Activated CD4-positive, CD25-positive, alpha-beta regulatory T cell (primary cell): ENCODE measurements at places on chromosomes 16 and 17.
A peak's percentile ranks its signal among the peaks of the same experiment; 100 is the strongest.

DNA sequence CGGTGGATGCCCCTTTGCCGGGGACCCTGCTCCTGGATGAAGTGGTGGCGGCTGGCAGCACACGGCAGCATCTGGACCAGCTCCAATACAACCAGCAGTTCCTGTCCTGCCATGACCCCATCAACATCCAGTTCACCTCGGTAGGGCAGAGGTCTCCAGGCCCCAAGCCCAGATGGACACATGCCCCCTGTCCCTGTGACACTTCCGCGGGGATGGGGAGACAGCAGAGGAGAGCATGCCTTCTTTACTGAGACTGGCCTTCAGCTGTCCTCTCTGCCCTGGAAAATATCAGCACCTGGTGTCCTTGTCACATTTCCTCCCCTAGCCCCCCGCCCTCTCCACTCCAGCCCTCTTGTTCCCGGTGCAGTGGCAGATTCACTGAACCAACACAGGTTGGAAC lies 6.2 kb downstream of the CHAD start:
- no peak for DNase-seq

- no peak for DNase-seq
Measured at GRCh38 chr16:21134053-21134452, 16.6 kb downstream of the DNAH3 start.

DNA sequence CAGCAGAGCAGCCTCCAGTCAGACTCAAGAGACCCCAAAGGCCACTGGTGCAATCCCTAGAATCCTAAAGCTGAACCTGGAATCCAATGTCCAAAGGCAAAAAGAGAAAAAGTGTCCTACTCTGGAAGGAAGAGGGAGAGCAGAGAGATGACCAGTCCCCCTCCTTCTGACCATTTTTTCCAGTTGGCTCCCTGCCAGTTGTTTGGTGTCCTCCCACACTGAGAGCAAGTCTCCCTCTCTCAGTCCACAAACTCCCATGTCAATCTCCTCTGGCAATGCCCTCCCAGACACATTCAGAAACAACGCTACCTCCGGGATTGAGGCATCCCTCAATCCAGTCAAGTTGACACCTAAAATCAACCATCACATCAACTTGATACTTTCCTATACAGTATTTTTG lies 4.3 kb upstream of the CLEC19A start:
- no peak for DNase-seq

- peak; percentile 19 for DNase-seq
Measured at GRCh38 chr16:75099738-75100602, 16.6 kb downstream of the LDHD start.

GRCh38 chr16:2339521-2340484 lies 725 bp downstream of the ABCA3 start:
- no peak for DNase-seq

DNA sequence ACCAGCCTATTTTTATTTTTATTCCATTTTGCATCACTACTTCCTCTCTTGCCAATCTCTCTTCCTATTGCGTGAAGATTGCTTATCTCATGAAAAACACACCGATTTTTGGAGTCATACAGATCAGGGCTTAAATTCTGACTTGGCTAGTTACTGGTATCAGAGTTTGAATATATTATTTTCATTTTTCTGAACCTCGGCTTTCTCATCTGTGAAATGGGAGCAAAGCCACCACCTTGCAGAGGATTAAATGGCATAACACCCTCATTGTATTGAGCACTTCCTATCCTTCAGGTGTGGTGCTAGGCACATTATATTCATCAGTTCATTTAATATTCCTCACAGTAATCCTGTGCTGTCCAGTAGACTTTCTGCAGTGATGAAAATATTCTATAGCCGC lies 208.8 kb downstream of the HAPSTR1 start:
- no peak for DNase-seq
